ENCODE measurements at places on chromosomes 7 and 10.

GRCh38 chr10:60426425-60426824 lies 36.8 kb upstream of the ANK3 start:
- no peak for DNase-seq

GRCh38 chr7:34912236-34912635 lies 125.0 kb downstream of the DPY19L1 start:
- DNase-seq: no peak

DNA sequence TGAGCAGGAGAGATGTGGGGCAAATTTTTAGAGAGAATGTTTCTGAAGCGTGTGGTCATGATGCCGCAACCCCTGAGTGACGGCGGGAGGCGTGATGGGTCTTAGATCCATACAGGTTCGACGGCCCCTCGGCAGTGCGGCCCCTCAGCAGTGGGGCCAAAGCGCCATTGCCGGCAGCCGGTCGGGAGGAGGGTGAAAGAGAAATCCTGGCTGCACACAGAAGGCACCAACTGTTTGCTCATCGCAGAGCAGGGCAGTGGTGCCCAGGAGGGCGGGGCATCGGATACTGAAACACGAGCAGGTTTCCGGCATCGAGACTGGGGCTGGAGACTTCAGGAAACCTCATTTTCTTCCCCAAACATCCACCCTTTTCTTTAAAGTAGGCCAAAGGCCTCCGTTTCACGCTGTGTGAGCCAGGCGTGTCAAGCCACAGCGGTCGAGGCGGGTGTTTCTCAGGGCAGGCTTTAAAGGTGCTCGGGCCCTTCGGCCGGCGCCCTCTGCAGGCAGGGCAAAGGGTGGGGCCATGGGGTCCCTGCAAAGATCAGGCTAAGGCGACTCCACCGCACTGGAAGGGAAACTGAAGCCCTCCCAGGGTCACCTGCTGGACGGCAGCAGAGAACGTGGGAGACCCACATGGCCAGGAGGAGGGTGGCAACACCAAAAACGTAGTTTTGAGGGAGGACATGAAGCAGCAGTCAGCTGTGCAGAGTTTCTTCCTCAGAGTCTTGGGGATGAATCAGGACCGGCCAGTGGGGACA lies 42.0 kb upstream of the PPP2R2D start:
- no peak for DNase-seq

DNA sequence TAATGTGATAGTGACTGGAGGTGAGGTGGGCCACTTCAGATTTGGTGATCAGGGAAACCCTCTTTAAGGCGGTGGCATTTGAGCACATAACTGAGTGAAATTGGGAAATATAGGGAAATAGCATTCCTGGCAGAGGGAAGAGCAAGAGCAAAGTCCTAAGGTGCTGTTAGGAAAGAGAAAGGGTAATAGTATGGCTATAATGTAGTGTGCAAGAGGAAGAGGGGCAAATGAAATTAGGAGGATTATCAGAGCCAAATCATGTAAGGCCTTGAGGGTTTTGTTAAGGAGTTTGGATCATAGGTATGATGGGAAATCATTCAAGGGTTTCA lies 27.8 kb upstream of the CYP26C1 start:
- DNase-seq: no peak

GRCh38 chr7:105461518-105461917 lies 60.6 kb downstream of the PUS7 start:
- no peak for DNase-seq

- no peak for DNase-seq
Measured at GRCh38 chr7:115965796-115966475, 64.6 kb downstream of the TFEC start.

GRCh38 chr10:99853655-99854054 lies 71.2 kb downstream of the ABCC2 start:
- no peak for DNase-seq

GRCh38 chr10:21030091-21030490 lies 133.0 kb upstream of the NEBL start:
- DNase-seq: no peak

DNA sequence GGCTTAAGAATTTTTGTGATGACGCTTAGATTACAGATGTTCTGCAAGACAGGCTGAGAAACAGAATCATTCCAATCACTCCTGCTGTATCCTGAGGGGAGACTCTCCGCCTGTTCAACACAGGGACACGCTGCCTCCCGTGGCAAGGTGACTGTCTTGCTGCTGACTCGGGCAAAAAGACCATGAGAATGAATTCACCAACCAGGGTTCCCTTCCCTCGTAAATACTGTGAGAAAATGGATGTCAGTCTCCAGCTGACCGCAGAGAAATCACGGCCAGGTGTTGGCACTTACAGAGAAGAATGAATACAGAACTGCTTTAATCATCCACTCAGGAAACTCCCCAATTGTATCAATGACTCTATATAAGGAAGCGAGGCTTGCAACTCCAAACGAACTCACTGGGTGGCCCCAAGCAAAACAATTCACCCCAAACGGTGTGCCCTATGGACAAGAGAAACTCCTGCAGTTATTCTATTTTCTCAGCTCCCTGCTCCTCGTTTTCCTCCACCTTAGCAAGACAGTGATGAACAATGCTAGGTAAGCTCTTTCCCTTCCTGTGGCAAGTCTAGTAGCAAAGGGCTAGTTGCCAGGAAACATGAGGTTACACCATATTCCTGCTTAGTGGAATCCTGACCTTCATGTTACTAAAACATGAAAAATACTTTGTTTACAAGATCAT lies 22.8 kb downstream of the GNA12 start:
- DNase-seq: no peak

DNA sequence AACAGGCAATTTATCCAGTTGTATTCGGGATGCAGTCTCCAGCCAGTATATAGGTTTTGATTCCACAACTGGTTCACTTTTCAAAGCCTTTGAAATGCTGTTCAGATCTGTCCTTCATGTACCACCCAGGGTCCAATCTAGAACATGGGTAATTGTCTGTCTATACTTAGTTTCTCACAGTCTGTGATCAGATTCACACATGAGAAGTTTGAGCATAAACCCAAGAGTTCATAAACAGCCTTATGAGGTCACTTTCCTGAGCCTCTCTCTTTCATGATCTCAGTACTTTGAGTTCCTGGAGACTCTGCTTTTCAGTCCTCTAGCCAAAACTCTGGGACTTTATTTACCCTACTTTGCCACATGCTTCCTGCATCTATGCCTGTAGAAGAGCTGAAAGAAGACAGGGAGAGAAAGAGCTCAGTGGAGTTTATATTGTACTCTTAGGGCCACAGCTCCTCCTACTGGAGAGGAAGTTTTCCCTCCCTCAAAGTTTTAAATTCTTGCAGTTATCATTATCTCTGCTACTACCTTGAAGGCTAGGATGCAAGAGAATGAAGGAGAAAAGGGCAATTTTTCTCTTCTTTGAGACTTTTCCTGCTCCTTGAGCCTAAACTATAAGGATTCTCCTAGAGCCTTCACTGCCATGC lies 172.0 kb downstream of the ZEB1 start:
- no peak for DNase-seq

- no peak for DNase-seq
Measured at GRCh38 chr7:116551692-116552091, 26.9 kb downstream of the CAV1 start.

DNA sequence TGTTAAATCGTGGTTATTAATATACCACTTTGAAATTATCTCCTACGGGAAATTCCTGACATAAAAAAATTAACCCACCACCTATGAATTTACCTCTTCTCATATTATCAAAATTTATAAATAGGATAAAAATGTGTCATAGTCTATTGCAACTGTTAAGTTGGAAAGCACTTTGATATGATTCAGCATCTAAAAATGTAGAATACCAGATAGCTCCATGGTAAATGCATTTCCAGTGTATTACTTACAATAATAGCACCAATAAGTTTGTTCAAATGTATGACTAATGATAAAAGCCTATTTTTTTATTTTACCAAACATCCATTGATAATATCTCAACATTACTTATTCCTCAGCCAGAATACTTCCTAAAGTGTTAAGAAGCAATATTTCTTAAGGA lies 13.6 kb upstream of the KCND2 start:
- no peak for DNase-seq

GRCh38 chr7:154789404-154789803 lies 213.5 kb downstream of the PAXIP1 start:
- DNase-seq: no peak

DNA sequence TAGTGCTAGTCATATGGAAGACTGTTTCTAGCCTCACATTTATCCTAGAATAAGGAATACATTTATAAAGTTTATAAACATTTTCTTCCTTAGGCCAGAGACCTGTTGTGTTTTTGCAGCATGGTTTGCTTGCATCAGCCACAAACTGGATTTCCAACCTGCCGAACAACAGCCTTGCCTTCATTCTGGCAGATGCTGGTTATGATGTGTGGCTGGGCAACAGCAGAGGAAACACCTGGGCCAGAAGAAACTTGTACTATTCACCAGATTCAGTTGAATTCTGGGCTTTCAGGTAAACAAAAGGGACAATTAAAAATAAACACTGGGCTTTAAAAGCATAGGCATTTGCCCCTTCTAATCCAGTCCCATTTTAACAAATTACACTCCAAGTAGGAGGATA lies 4.2 kb downstream of the LIPF start:
- no peak for DNase-seq

DNA sequence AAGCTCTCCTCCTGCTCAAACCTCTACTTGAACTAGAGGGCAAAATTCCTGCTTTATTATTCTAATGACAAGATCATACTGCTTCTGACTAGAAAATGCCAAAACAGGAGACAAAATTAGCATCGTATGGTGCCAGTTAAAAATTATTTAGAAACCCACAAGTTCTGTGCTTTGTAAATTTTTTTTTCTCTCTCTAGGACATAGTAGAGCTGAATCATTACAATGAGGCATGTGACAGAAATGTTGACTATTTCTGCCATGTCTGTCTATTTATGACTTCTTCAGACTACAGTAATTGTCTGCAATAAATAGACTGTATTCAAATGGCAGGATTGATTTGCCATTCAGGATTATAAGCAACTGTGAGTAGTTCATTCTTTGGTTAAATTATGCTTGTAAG lies 335.8 kb downstream of the PRPF18 start:
- no peak for DNase-seq

DNA sequence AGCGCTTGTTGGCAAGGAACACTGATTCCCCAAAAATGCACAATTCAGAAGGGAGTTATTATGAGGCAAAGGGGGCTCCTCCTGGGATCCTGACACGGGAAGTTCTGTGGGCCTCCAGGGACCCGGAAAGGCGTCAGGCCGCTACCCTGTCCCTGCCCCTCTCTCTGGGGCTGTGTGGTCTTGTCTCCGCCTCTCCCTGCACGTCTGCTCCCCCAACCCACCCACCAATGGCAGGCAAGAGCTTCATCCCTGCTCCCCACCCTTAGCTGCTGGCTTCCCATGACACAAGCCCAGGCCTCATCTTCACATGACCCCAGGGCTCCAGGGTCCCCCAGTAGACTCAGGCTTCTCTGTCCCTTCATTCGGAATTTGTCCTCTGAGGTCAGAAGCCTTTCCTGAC lies 31.0 kb upstream of the ADRB1 start:
- no peak for DNase-seq

DNA sequence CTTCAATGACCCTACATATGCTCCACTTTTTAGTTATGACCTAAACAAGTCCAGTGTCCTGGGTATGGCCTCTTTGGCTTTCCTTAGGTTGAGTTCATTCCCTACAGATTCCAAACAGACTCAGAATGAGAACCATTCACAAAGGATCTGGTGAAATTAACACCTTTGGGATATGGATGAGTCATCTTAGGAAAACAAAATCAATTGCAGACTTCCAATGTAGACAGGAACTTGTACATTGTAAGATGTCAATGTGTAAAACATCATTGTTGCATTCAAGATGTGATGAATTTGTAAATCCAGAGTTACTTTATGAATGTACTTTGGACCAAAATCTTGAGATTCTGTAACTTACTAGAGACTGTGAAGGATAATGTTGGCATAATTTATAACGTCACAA lies 43.4 kb upstream of the HECTD2 start:
- DNase-seq: no peak

DNA sequence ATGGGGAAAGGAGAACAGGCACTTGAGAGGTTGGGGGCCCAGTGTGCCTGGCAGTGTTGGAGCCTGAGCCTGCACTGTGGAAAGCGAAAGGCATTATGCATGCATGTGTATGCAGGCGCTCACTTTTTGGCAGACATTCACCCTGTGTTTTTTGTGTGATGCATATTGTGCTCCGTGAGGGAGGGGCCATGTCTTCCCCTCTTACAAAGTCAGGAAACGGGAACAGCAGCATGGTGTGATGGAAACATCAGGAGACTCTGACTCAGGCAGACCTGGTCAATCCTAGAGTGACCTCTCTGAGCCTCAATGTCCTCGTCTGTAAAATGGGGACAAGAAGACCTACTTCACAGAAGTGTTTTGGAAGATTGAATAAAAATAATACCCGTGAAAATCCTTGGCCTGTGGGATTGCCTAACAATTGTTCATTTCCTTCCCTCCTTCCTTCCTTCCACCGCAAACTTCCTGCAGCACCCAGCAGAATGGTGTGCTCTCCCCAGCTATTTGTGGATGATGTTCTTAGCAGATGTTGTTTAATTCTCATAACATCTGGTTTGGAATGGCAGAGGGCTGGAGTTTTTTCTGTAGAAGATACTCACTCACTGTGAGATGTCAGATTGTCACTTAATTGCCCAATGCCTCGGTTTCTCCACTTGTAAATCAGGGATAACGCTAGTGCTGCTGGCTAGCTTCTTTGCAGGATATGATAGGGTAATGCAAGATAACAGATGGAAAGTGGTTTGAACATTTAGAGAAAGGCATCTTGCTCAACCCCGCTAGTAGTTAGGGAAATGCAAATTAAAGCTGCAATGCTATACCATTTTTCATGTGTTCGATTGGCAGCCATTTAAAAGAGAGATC lies 39.8 kb downstream of the CDH23 start:
- DNase-seq: no peak

- no peak for DNase-seq
Measured at GRCh38 chr7:92749832-92750446, 86.4 kb downstream of the CDK6 start.

GRCh38 chr7:99601656-99602310 lies 3.7 kb downstream of the TMEM225B start:
- no peak for DNase-seq

- DNase-seq: no peak
Measured at GRCh38 chr7:66267249-66267648, 62.1 kb downstream of the TPST1 start.

- DNase-seq: no peak
Measured at GRCh38 chr10:74175510-74176379, 24.7 kb downstream of the ADK start.

DNA sequence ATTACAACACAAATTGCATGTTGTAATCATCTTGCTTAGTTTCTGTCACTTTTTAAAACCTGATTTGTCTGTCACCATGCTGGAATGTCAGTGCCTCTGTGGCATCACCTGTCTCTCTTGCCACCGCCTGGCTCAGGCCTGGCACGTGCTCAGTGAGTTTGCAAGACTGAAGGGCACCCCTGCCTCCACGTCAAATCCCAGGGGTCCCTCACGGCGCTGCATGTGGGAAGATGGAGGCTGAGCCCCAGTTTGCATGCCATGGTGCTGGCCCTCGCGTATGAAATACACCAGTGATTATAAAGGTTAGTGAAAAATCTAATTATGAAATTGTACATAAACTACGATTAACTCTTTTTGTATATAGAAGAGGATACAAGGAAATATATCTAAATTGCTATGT lies 51.9 kb upstream of the VIPR2 start:
- no peak for DNase-seq

Measured in esophagus squamous epithelium (tissue), 5 donors.